Eye (tissue), 1 donor: ENCODE measurements at places on chromosomes 1 and 21.

GRCh38 chr1:212119397-212119837, 83.9 kb downstream of the DTL start:
- DNase-seq = no peak

GRCh38 chr1:43531906-43532584, 1.4 kb downstream of the PTPRF start:
- DNase-seq = no peak

DNA sequence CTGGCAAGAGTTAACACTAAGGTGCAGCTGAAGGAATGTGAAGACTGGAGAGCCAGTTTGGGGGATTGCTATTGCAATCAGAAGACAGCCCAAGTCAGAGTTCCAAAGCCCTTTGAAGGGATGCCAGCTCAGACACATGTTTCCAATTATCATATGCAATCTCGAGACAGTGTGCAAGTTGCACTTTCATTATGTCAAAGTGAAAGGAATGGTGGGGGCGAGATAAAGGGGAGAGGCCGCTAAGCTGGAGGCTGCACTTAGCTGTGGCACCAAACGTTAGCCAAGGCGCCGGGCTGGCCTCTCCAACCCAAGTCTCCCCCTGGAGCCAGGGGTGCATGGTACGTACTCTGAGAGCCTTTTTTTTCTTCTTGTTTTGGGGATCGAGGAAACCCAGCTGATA, 58.0 kb downstream of the NGF start:
- peak; percentile 82 for DNase-seq

DNA sequence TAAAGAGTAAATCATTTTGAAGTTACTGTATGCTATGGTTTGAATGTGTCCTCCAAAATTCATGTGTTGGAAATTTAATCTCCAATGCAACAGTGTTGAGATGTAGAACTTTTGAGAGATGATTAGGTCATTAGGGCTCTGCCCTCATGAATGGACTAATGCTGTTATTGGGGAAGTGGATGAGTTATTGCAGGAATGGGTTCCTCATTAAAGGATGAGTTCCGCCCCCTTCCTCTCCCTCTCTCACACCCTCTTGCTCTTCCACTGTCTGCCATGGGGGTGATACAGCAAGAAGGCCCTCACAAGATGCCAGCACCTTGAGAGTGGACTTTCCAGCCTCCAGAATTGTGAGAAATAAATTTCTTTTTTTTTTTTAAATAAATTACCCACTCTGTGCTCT, 97.6 kb downstream of the ATP1A1 start:
- DNase-seq = no peak

DNA sequence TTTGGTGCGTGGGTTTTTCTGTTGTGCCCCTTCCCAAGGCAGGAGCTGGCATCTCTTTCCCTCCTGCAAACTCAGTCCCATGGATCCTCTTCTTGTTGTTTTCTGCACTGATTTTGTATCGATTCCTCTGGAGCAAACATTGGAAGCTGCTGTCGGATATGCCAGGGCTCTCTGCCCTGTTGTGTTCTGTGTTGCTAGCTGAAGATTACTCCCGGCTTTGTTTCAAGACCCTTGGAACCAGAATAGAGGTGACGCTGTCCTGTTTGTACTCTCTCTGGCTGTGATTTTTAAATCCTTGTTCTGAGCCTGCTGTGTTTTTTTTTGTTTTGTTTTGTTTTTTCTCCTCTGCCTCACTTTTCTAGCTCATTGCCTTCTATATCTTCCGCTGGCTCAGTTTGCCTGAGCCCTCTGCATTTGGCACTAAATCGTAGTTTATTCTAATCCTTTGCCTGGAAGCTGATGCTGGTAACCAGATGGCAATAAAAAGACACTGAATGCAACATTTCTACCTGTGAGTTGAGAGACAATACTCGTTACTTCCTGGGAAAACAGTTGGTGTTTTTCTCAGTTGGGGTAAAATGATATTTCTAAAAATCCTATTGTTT, 67.0 kb downstream of the BACH1 start:
- DNase-seq = no peak

- no peak for DNase-seq
Measured at GRCh38 chr1:28264897-28265296, 5.6 kb downstream of the SESN2 start.

DNA sequence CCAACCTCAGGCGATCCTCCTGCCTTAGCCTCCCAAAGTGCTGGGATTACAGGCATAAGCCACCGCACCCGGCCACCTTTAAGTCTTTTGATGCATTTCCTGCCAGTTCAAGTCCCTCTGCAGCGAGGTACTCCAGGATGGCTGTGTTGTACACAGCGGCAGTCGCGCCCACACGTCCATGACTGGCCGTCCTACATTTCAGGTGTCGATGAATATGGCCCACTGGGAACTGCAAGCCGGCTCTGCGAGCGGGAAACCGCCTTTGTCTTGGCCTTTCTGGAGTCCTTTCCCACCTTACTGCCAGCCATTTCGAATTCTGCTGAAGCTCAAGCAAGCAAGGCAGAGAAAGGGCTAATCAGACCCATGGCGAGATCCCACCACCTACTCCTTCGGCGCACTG, 34.6 kb downstream of the TRAPPC10 start:
- no peak for DNase-seq

- DNase-seq = no peak
Measured at GRCh38 chr1:210340841-210341240, 12.1 kb downstream of the HHAT start.

DNA sequence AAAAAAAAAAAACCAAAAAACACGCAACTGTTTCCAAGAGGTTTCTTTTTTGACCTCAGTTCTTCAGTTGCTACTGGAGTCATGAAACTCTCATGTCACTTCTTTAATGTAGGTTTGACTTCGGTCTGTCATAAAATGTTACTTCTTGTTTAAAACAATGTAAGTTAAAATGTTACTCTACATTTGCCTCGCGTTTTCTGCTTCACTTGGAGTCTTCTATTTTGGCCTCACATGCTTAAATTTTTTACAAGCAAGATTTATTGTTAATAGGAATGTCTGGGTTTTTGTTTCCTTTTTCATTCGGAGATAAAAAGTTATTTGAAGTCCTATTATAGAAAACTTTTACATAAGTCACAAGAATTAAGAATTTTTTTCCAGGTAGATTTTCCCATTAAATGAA, 880.2 kb downstream of the LTN1 start:
- DNase-seq = no peak

DNA sequence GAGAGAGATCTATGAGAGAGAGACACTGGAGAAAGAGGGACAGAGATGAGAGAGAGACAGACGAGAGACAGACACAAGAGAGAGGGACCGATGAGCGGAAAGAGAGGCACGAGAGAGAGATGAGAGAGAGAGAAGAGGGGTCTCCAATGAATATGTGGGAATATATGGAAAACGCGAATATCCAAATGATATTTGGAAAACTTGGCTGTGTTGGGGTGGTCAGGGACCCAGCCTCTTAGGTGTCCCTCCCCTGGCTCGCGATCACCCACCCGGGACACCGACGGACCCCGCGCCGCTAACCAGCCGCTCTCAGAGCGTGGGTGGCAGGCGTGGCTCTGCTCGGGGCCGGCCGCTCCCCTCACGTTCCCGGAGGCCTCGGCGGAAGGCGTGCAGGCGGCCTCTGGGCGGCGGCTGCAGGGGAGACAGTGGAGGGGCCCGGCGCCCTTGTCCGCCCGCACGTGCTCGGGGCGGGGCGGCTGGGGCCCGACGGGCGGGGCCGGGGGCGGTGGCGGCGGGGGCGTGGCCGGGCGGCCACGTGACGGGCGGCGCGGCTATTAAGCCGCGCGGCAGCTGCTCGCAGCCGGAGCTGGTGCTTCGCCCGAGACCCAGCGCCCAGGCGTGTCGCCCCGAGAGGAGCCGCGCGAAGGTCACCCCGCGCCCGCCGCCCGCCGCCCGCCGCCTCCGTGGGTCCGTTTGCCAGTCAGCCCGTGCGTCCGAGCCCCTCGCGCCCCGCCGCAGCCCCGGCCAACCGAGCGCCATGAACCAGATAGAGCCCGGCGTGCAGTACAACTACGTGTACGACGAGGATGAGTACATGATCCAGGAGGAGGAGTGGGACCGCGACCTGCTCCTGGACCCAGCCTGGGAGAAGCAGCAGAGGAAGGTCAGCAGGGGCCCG, at the start of gene ACTN2:
ACTN2 (plus strand) TSS at position 583 of the 898 bp plus-strand sequence; CDS start at position 758, 175 bp downstream.
- peak; percentile 73 for DNase-seq

- DNase-seq = no peak
Measured at GRCh38 chr1:65393928-65394327, 26.5 kb upstream of the LEPR start.

GRCh38 chr1:228752675-228753265, 17.5 kb downstream of the RHOU start:
- DNase-seq = no peak

GRCh38 chr21:45286671-45287437, 841 bp downstream of the POFUT2 start:
- no peak for DNase-seq

DNA sequence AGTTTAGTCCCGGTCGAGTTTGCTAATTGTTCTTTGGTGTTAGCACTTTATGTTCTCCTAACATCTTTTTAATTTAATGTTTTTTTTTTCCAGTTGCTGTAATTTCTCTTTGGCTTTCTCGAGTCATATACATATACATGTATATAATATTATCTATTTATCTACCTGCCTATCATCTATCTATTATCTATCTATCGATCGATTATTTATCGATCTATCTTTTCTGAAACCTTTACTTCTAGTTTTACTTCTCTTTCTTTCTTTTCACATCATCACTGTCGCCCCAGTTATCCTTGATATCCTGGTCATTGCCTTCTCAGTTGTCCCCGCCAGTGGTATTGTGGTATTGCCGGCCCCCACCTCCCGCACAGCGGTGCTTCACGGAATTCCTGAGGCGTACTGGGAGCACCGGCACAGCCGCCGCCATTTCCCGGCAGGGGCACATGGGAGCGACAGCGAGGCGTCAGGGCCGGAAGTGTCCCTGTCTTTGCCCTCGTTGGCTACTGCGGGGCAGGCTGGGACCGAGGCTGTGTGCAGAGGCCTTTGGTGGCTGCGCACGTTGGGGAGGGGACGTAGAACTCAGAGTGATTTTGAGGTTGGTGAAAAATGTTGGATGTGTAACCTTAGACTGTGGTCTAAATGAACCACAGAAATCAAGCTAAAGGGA, 101.1 kb downstream of the NUF2 start:
- DNase-seq = no peak

DNA sequence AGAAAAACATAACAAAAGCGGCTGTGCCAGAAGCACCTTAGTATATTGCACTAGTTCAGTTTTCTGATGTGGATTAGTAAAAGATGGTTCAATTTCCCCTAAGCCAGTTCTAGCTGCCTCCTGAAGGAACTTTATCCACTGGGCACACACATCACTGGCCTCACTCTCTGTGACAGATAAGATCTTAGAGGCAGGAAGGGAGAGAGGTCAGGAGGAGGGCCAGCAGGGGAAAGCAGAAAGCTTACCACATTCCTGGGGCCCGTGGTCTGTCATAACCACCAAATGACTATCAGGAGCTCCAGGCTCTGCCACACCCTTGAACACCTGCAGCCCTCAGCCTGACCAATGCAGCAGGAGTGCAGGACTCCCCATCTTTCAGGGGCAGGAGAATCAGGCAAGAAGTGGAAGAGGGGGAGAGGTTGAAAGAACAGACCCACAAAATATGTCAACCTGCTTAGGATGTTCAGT, 37.8 kb downstream of the LRRC71 start:
- no peak for DNase-seq

- DNase-seq = no peak
Measured at GRCh38 chr1:192824511-192824910, 15.7 kb downstream of the RGS2 start.

GRCh38 chr1:228457017-228457395, 30.2 kb upstream of the RNF187 start:
- DNase-seq = no peak

DNA sequence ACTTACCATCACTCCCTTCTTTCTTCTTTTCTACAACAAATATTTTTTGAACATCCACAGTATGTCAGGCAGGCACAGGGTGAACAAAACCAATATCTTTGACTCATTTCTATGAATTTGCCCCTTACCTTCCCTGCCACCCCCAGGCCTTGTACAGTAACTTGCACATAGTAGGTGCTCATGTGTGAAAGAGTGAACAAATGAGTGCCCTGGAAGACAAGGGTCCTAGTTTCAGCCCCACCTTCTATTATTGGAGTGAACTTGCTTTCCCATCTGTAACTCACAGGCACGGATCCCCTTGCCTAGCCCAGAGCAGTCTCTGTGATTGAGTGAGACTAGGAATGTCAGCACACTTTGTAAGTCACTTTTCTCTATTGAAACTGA, 12.8 kb downstream of the ZDHHC18 start:
- DNase-seq = no peak

DNA sequence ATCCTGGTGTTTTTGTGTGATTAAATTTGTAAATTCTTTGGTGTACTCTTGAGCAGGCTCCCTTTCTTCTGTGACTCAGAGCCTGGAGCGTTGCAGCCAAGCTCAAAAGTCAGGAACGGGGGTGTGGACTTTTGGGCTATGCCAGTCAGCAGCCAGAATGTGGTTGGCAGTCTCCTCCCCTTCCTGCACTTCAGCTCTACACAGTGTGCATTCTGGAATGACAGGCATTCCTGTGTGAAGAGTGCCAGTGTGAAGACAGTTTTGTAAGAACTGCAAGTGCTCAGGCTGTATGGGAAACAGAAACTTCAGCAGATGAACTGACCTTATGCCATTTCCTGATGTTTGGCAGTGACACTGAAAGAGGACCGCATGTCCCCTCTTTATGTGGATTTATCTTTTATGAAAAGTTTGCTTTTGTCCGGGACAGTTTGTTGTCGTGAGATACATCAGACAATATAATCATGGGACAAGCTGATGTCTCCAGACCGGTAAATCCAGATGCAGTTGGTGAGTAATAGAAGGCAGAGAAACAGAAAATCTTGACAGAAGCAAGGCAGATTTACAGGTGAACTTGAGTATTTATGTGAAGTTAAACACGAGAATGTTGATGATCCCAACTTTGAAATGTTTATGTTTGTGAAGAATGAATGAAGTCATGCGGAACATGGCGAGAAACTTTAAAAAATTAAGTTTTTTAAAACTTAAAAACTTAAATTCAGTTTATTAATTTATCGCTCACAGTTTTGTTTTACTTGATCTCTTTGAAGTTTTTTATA, 67.7 kb upstream of the RCC1 start:
- peak; percentile 78 for DNase-seq

GRCh38 chr1:60402216-60402615, 328.6 kb upstream of the C1orf87 start:
- DNase-seq = no peak

DNA sequence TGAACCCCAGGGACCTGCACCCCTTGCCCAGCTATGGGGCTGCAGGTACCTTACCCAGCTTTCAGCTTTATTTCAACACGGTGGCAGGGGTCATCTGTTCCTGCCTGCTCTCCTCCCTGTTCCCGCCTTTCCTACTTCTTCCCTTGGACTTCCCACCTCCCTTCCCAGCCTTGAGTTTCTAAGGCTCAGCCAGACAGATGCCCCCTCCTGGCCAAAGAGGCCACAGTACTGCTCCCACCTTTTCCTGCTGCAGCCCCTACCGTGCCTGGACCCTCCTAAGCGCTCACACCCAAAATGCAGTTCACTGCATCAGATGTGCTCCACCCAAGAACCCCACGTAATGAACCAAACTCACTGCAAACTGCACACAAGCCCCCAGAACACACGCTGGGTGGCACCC, 7.7 kb downstream of the NOC2L start:
- DNase-seq = no peak

DNA sequence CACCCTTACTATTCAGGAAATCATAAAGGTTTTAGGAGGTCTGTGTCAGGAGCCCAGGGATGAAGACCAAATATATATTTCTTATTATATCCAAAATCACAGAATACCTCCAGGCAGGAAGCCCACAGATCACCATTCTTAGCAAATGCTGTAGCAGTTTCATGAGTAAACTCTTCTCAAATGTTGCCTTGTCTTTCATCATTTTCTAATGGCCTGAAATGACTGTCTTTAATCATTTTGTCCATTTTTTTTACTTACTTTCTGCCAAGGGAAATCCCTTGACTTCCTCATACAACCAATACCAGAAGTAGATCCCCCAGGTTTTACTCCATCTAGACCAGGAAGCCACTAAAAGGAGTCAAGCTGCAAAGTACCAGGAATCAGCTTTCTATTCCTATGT, 32.4 kb downstream of the PSMG1 start:
- DNase-seq = no peak
